ENCODE measurements at places on chromosomes 4 and X.
A peak's percentile ranks its signal among the peaks of the same experiment; 100 is the strongest.

DNA sequence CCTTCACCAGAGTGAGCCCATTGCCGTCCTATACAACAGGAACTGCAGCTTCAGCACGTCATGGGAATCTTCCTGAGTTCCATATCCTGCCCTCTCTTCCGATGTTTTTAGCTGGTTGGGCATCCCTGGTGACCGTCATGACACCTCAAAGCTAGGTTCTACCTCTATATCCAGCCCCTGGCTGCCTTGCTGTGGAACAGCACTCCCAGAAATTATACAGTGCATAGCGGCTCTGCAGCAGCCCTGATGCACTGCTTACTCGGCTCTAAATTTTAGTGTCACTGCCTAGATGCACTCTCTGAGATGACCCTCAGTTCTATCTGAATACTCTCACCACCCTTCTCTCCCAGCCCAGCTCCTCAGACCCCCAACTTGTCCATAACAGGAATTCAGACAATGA is 44.3 kb downstream of the ARHGEF38 start:
- DNase-seq = no peak

GRCh38 chrX:131063613-131064012 is 5.5 kb downstream of the ARHGAP36 start:
- DNase-seq = no peak

- DNase-seq = no peak
Observed at GRCh38 chrX:16002185-16002584, 121.2 kb upstream of the GRPR start.

DNA sequence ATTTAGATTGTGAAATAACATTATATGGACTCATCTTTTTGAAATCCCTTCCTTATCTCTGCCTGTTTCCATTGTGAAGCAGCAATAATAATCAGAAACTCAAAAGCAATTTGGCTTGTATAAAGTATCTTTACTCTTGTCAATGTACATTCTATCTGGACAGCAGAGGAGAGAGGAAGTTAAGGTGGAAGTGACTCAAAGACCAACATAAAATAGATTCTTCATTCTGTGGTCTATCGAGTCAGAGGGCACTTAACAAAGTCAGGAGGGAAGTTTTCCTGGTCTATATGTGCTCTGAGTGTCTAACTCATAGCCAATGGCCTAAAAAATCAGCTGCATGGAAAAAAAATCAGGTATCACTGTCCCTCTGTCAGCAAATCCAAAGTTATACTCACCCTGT is 155.5 kb downstream of the EMCN start:
- DNase-seq = no peak

DNA sequence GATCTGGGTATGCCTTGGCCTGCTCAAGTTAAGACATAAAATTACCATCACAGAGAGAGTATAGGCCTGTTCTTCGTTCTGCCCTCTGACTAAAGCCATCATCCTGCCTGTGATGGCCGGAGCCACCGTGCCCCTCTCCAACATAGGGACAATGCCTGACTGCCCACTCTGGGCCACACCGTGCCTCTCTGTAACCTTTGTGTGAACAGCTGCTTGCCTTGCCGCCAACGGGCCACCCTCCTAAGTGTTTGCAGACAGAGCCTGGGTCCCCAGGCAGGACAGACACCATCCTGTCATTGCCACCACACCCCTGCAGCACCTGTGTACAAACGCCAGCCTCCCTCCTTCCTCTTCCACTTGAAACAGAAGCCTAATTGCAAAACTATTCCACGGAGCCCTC is 298.7 kb upstream of the TENM3 start:
- no peak for DNase-seq

- no peak for DNase-seq
Observed at GRCh38 chr4:20331642-20332041, 79.9 kb downstream of the SLIT2 start.

- DNase-seq = no peak
Observed at GRCh38 chrX:16762579-16762978, 23.7 kb upstream of the TXLNG start.

DNA sequence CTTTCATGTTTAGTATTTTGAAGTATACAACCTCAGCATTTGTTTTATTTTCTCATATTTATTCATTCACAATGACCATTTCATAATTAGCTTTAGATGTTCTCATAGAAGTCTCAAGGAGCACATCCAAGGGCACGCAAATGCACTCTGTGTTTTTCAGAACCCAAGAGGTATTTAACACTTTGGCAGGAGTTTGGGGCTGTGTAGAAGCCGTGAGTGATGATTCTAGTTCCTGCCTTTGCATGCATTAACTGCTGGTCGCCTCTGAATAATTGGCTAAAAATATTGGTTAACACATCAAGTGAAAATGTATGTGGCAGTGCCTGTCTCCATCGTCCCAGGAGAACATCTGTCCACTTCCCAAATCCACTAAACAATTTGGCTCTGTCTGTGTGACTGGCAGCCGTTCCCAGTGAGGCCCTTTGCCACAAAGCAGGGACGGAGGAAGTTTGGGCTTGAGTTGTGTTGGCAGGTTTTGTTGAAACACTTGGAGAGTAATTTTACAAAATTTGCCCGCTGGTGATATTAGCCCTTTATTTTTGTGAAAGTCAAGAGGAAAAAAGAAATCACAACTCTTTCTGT is 730.7 kb upstream of the SLIT2 start:
- no peak for DNase-seq

DNA sequence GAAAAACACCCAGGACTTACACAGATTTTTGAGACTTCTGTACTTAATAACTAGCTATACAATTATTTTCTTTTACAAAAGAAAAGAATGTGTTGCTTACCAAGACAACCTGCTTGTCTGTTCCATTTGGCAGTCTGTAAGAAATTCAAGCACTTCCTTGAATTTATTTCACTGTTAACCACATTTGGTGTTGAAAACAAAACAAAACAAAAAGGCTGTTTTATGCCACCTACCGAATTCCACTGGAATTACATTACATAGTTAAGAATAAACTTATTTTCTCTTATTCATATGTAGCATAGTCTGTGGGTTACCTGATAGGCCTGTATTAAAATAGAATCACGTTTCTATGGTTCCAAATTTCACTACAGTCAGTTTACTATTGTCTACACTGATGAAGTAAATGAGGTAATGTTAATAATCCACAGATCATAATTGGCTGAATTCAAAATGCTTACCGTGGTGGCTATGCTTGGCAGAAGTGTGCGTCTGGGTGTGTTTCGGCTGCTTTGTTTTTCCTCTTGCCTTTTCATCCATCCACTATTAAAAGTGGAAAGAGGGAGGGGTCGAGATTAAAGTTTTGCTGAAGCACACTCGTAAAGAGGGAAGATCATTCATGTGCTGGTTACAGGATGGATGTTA is at the start of gene TLR1:
TSS of gene TLR1 (minus strand) at position 138 of the 642 bp plus-strand sequence. CDS start 5,960 bp downstream, outside the sequence.
- no peak for DNase-seq

- no peak for DNase-seq
Observed at GRCh38 chr4:34196375-34196774, 2047.9 kb downstream of the ARAP2 start.

GRCh38 chr4:28490669-28491068 is 1630.0 kb downstream of the STIM2 start:
- DNase-seq = no peak

- DNase-seq = no peak
Observed at GRCh38 chr4:110096405-110096804, 102.0 kb downstream of the ELOVL6 start.

- DNase-seq = no peak
Observed at GRCh38 chrX:35040871-35041270, 98.3 kb downstream of the FAM47B start.

- no peak for DNase-seq
Observed at GRCh38 chr4:77473509-77473908, 132.1 kb upstream of the CXCL13 start.

GRCh38 chrX:13341491-13342101 is 21.7 kb upstream of the ATXN3L start:
- DNase-seq = no peak

GRCh38 chr4:182806259-182807252 is 110.6 kb downstream of the DCTD start:
- no peak for DNase-seq

GRCh38 chr4:97643179-97643578 is 500.1 kb downstream of the STPG2 start:
- no peak for DNase-seq

DNA sequence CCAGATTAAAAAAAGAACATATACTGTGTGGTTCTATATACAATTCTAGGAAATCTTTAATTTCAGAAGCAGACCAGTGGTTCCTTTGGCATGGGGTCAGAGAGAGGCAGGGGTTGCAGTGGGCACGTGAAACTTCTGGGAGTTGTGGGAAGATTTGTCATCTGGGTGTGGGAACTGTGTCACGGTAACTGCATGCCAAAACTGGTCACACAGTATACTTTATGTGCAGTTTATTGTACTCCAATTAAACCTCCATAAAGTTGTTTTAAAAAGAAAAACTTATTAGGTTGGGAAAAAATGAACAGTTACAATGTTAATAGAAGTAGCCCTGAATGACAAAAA is 26.7 kb upstream of the STS start:
- DNase-seq = no peak

- no peak for DNase-seq
Observed at GRCh38 chr4:85420831-85421230, 54.1 kb upstream of the ARHGAP24 start.

DNA sequence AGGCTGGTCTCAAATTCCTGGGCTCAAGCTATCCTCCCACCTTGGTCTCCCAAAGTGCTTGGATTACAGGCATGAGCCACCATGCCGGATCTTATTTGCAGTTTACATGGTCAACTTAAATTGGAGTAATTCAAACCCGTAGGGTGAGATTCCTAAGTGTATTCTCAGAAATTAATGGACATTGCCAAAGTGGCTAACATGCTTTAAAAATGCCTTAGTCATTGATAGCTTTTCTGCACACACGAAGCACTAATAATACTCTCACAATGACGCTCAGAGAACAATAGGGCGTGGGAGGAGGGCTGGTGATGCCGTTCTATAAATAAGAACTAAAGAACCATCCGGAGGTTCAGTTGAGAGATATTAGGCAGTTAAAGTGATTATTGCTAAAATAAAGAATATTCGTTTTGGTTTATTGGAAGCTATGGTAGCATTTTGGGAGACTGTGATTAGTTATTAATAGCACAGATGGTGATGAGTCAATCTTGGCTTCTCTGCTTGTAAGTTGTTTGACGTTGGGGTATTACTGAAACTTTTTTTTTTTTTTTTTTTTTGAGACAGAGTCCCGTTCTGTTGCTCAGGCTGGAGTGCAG is 79.1 kb downstream of the TRAPPC11 start:
- no peak for DNase-seq

- no peak for DNase-seq
Observed at GRCh38 chr4:112860830-112861690, 188.4 kb upstream of the ANK2 start.

DNA sequence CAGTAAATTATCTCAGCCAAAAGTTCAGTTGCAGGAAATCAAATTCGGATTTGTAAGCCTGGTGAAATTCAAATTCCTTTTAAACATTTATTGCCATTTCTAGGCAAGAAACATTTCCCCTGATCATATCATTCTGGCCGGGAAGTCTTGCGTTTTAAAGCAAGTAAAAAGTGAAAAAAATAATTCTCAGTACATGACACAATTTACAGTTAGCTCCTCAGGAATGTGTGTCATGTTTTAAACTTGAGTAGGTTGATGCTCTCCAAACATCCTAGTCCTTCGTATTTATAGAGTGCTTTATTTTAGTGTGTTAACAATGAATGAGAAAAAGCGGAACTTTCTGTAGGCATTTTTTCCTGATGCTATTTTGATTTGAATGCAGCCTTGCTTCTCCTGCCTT is 158.3 kb upstream of the SCML1 start:
- DNase-seq = no peak

DNA sequence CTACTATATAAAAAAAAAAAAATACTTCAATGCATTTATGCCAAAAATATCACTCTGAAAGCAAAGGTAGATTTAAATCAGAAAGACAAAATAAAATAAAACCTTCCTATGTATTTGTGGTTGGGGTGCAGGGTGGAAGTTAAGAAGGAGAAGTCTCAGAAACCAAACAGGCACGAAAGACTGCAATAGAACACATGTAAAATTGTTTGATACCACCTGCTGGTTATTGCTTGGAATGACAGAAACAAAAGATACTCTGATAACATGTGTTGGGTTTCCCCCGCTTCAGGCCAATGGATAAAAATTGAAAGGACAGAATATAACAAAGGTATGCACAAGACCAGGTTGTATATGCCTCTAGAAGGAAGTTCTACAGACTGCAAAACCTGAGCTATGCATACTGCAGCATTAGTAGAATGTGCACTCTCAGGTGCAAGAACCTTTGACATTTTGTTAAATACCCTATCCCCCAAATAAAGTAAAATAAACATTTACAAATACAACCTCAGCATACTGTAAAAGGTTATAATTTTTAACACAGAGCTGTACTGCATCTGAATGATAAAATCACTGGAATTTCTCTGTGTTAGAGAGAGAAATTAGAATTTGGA is 118.8 kb downstream of the GABRA2 start:
- DNase-seq = no peak

- no peak for DNase-seq
Observed at GRCh38 chr4:85979276-85979675, 380.6 kb downstream of the MAPK10 start.

DNA sequence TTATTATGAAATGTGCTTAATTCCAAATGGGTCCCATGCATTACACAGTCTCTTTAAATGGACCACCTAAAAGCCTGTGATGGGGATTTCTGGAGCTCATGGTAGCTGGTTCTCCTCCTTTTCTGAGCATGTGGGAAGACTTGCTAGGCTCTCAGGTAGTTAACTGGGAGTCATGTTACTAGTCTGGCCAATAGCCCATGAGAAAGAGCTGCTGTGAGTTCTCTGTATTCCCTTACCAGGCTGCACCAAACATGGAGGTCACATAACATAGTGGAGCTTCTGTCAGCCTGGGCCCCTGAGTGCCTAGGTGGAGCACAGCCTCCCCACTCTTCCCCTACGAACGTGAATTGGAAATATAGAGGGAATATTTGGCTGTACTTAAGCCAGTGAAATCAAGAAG is 198.4 kb downstream of the MAML3 start:
- DNase-seq = no peak

- no peak for DNase-seq
Observed at GRCh38 chrX:44570522-44570921, 27.9 kb upstream of the FUNDC1 start.

DNA sequence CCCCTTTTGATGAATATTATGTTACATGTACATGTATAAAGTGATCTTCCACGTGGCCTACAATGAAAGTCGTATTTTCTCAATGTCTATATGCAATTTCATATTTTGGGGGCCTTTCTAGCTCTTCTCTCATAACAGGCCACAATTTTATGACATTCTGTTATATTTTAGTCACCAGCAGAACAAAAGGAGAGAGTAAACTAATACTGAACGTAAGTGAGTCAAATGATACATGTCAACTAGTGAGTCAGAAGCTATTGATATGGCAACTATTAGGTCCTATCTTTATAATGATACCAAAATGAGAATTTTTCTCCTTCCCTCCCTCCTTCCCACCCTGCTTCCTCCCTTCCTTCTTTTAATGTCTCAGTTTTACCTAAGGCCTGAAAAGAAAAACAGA is 14.4 kb downstream of the GC start:
- DNase-seq = no peak

DNA sequence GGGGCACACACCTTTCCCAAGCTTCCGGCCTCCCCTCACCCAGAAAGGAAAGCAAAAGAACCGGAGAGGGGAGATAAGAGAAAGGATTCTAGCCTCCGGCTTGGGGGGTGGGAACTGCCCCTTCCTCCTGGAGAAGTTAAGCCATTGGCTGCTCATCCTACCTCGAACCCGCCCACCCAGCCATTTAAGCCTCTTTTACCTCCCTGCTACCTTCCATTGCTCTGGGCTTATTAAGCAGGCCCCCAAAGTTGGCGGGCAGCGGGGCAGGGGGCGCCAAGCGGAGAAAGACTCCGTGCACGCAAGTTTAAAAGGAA is 2.3 kb downstream of the MAML3 start:
- DNase-seq = peak; percentile 45

All from stimulated activated CD8-positive, alpha-beta memory T cell treated with anti-CD3 and anti-CD28 coated beads, Interleukin-2, amount 100 ng/mL, for 1 hour (primary cell).